ENCODE measurements at places on chromosomes 4 and X.

DNA sequence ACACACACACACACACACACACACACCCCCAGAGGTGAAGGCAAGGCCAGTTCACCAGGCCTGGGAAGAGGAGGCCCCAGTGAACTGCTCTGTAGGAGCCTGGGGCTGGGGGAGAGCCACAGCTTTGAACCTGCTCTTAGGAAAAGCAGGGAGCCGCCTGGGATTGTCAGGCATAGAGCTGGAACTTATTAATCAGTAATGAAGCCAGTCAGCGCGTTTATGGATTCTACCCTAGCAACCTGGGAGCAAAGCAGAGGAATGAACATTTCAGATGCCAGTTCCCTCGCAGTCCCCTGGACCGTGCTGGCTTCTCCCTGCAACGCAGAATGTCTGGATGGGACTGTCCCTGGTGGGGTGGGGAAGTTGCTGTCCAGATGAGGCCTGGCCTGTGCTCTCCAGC, 45.3 kb upstream of the DDX3X start:
- DNase-seq, result no peak

- DNase-seq, result no peak
These were observed 1.9 kb downstream of the SOWAHD start for GRCh38 chrX:119760026-119760877.

- DNase-seq, result no peak
These were observed 23.8 kb downstream of the RNF175 start for GRCh38 chr4:153735906-153736461.

DNA sequence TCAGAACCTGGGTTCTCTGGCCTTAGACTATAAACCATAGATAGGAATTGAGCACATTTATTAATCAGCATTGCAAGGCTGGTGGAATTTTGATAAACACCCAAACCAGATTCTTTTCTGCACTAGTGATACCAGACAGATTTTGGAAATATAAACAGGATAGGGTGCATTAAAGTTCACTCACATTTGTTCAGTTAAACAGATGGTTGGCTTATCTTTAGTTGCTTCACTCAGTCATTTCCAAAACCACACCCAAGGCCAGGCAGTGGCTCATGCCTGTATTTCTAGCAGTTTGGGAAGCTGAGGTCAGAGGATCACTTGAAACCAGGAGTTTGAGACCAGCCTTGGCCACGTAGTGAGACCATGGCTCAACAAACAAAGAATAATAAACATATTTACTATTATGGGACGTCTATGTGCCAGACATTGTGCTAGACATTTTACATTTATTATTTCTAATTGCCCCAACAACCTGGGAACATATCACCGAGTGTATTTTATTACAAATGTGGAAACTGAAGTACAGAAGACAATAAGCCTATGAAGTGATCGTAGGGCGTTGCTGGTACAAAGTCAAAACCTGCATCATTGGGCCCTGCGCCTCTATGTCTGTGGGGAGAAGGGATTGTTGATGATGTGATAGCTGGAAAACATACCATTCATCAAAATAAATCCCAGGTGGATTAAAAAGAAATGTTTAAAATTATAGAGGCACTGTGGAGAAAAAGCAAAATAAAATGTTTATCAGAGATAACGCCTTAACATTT, 15.0 kb downstream of the ADD1 start:
- DNase-seq, result no peak

DNA sequence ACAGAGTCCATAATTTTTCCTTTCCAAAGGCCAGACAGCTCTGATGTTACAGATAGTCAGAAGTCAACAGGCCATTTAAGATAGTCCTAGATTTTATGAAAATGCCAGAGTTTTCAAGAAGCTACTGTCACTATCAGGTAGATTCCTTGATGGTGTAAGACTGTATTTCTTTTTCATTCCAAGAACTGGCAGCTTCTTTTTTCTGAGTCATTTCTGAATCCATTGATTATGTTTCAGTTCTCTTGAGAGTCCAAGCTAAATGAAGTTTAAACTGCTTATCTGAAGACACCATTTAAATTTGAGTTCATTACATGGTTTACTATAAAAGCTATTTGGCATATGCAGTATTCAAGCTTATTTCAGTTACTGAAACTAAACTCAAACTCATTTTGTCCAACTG, 44.6 kb downstream of the RASSF6 start:
- no peak for DNase-seq

- no peak for DNase-seq
These were observed 104.9 kb upstream of the SOD3 start for GRCh38 chr4:24690436-24690835.

- no peak for DNase-seq
These were observed 1102.8 kb upstream of the INTU start for GRCh38 chr4:126529997-126530396.

- DNase-seq, result no peak
These were observed 129.8 kb downstream of the SORBS2 start for GRCh38 chr4:185682236-185682635.

GRCh38 chrX:140149761-140150160, 184.4 kb upstream of the CXorf66 start:
- DNase-seq, result no peak

DNA sequence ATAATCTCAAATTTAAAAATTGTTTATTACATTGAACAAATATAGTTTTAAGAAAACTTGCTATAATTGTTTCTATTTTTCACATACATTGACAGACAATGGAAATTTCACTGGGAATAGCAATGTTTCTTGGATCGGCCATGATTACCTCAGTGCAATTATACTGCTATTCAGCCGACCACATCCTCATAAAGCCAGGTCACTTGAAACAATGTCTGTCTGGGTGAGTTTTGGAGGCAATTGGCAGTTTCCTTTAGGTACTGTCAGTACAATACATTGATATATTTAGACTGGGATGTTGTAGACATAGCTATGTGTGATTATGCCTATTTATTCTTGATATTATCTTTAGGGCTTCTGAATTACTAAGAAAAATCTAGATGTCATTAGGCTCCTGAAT, 89.5 kb upstream of the VEGFC start:
- no peak for DNase-seq
